Occipital lobe (tissue), 3 donors: ENCODE measurements at places on chromosomes 7 and 10. TPM values are rescaled to one million over a fixed set of nuclear protein-coding genes. Genes with fewer than 3 reads are reported as not detected.

TAF6 gene
- total RNA-seq, result 17.8 TPM

UPK3BL1 gene
- total RNA-seq, result 45.4 TPM

DNA sequence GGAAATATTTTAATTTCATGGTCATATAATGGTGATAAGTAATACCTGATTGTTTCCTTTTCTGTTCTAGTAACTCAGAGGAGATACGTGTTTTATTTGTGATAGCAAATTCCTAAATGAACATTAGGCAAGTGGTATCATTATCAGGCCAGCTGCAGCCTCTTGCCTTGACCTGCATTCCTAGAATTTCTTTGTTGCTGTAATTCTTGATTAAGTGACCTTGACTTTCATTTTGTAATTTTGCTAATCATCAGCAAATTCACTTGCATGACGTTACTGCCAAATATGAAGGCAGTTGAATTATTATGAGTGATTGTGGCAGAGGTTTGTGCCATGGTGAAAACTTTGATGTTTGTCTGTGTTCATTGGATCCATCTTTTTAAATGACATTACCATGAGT, 5.6 kb upstream of the AS3MT start:
- no peak for DNase-seq

DNA sequence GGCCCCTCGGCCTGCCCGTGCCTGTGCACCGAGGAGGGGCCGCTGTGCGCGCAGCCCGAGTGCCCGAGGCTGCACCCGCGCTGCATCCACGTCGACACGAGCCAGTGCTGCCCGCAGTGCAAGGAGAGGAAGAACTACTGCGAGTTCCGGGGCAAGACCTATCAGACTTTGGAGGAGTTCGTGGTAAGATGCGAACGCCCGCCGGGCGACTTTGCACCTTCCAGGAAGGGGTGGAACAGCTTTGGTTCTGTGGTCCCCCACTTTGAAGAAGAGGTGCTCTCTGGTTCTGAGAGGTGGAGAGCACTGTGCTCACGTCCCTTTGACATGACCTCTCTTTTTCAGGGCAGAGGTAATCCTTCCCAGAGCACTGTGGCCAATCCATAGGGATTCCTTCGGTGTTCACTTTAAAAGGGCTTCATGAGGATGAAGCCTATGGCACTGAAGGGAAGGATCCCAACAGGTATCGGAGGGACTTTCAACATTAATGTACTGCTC, 2.6 kb downstream of the VWC2 start:
- no peak for DNase-seq

DNA sequence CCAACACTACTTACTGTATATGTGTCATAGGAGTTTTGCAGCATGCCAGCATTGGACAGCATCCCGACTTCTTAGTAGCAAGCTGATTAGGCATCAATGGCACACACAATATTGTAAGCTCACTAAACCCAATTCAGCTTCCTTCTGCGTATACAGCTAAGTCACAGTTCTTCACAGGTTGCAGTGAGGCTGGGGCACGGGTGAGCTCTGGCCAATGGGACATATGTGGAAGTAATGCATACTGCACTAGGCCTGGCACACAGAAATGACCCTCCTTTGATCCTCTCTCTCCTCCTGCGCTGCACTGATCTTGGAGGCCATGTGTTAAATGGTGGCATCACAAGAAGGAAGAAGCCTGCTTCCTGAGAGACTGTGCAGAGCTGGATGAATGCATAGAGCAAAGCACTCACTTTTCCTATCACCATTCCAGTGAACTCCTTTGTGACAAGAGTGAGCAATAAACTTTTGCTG, 11.9 kb downstream of the RAB11FIP2 start:
- DNase-seq, result no peak

GRCh38 chr7:30087371-30087770, 47.4 kb upstream of the MTURN start:
- DNase-seq, result no peak

DNA sequence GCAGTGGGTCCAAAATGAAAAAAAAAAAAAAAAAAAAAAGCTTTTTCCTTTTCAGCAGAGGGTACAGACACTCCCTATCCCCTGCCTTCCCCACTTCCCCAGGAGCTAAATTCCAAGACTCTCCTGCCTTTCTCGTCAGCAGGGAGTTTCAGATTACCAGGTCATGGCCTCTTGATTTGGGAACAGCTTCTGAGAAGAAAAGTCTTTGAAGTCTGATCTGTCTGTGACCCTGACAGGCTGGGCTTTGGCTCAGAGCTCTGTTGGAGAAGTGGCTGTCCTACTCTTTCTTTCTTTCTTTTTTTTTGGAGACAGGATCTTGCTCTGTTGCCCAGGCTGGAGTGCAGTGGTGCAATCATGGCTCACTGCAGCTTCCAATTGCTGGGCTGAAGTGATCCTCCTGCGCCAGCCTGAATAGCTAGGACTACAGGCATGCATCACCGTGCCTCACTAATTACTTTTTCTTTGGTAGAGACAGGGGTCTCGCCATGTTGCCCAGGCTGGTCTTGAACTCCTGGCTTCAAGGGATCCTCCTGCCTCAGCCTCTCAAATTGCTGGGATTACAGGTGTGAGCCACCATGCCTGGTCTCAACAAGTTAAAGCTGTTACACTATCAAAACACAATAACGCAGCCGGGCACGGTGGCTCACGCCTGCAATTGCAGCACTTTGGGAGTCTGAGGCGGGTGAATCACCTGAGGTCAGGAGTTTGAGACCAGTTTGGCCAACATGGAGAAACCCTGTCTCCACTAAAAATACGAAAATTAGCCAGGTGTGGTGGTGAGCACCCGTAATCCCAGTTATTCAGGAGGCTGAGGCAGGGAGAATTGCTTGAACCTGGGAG, 59.9 kb downstream of the COL26A1 start:
- no peak for DNase-seq

- DNase-seq, result no peak
Observed at GRCh38 chr7:117152213-117153007, 170.4 kb downstream of the WNT2 start.

GRCh38 chr7:106537119-106537518, 123.8 kb downstream of the CCDC71L start:
- DNase-seq, result no peak

DNA sequence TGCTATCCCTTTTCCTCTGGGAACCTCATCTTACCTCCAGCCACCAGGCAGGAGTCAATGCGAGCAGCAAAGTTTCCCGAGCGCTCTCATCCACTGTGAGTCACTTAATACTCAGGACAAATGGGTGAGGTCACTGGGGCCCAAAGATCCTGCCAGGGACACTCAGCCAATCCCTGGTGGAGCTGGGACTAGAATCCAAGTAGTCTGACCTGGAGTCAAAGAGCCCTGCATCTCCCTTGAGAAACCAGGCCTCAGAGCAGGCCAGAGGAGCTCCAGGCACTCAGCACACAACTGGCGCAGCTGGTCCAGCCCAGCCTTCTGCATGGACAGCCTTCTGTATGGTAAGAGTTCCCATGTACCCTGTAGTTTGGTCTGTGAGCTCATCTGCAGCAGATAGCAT, 142.3 kb downstream of the MAPK8 start:
- DNase-seq, result no peak

- no peak for DNase-seq
Observed at GRCh38 chr10:130763491-130763890, 548.0 kb downstream of the TCERG1L start.
